ENCODE measurements at places on chromosomes 7 and 10.

DNA sequence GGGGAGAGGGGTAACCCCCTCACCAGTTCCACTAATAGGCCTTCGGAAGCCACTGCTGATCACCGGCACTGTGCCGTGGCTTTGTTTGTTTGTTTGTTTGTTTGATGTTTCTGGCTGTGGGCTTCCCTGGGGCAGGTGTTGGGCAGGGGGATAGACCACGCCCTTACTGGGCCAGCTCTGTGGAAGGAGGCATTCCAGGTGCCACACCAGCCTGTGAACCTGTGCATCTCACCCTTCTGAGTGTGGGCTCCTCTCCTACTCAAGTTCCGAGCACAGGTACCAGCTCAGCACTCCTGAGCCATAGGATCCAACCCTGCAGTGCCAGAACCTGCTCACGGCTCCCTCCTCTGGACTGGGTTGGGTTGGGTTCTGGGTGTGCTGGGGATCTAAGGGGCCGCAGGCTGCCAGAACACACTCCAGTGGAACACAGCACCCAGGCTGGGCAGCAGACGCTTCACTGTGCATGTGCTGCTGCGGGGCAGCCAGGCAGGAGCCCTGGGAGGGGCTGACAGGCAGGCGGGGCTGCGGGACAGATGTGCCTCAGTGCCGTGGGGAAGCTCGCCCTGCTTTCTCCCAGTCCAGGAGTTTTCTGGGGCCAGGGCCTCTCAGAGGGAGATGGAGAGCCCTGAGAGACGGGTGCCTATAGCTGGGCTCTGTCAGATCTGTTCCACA lies 1053.9 kb downstream of the CNTNAP2 start:
- DNase-seq, result no peak

DNA sequence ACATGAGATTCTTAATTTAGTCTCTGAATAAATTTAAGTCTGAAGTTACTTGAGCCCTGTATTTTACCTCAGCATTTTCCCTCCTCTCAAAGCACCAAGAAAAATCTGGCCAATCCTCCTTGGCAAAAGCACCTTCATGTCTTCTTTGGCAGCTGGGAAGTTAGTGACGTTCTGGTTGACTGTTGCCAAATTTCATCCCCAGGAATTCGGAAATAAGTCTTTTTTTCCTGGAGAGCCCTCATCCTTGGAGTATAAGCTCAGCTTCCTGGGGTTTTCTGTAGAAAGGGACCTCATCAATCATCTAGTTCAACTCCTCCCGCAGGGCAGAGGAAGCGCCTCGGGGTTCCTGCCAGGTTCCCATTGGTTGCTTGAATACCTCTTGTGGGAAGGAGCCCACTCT lies 377.6 kb downstream of the PHTF2 start:
- no peak for DNase-seq

- no peak for DNase-seq
Observed at GRCh38 chr7:140922741-140923345, 1.9 kb downstream of the BRAF start.

DNA sequence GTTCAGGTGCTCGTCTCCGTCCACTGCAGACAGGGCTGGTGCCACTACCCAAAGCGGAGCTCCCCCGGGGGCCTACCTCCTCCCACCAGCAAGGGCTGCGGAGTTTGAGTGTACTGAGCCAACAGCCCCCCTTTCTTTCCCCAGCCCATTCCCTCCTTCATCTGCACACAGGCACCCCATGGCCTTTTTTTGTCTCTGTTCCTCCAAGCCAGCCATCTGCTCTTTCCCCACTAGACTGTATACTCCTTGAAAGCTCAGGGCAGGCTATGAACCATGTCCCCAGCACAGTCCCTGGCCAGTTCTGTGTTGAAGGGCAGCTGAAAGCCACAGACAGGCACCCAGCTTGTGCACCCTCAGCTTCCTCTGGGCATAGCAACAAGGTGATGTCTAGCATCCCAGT lies 99.4 kb downstream of the ZMIZ1 start:
- DNase-seq, result no peak

- no peak for DNase-seq
Observed at GRCh38 chr7:121180436-121181063, 148.2 kb upstream of the WNT16 start.

DNA sequence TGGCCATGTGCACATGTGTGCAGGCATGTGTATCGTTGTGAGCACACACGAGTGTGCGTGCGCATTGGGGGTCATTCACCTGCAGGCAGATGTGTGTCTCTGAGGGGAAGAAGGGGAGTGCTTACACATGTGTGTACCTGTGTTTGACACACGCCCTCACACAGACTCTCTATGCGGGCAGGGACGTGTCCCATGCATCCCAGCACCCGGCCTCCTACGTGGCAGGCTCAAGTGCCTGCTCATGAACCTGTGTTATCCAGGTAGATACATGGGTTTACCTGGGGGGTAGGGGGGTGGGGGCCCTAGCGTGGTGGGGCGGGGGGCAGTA lies 18.6 kb downstream of the KCP start:
- no peak for DNase-seq

DNA sequence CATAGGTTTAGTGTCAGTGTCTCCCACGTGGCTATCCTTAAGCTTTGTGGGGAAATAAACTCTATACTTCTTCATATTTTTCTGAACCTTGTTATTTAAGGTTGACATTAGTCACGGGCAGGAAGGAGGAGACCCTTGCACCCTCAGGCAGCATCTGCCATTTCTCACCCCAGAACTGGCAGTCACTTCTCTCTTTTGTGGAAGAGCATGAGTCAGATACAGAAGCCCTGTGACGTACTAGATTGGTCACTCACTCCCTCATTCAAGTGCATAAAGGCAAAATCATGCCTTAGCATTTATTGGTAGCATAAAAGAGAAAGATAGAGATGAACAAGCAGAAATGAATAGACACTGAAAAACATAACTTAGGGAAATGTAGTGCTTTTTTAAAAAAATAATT lies 206.0 kb upstream of the MDFIC start:
- no peak for DNase-seq

DNA sequence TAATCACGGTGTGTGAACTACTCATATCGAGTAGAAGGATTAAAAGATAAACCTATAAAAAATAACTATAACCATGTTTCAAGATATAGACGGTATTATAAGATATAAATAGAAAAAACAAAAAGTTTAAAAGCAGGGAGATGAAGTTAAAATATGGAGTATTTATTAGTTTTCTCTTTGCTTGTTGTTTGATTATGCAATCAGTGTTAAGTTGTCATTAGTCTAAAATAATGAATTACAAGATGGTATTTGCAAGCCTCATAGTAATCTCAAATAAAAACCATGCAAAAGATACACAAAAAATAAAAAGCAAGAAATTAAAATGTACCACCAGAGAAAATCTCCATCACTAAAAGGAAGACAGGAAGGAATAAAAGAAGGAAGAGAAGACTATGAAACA lies 83.3 kb downstream of the TES start:
- no peak for DNase-seq

DNA sequence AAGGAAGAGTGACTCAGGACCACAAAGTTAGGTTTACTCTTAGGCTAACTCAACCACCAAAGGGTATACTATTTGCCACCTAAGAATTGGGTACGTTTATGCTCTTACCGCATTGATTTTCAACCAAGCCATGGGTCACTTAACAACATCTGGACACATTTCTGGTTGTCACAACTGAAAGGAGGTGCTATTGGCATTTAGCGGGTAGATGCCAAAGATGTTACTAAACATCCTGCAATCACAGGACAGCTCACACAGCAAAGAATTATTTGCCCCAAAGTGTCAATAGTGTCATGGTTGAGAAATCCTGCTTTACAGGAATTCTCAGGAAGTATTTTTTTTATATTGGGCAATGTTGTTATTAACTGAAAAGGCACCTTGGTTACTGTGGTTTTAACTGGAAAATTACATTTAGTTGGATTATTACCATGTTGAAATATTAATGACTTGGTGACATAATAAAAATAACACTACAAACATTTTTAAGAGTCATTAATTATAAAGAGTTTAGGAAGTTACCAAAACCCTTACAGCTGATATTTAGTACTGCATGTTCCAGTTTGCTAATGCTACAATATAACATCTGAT lies 185.0 kb upstream of the TMEM196 start:
- no peak for DNase-seq

DNA sequence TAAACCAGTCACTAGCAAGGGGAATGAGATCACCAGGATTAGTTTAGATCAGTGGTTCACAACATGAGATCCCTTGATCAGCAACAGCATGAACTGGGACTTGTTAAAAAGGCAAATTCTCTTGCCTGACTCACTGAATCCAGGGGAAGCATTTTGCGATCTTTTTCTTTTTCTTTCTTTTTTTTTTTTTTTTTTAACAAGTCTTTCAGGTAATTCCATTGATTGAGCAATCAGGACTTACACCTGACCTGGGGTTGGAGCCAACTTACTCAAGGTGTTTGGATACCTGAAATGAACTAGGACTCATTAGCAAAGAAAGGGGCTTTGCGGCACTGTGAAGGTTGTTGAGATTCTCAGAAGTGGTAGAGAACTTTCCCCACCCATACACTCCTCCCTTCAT lies 47.1 kb upstream of the PRR15 start:
- no peak for DNase-seq

DNA sequence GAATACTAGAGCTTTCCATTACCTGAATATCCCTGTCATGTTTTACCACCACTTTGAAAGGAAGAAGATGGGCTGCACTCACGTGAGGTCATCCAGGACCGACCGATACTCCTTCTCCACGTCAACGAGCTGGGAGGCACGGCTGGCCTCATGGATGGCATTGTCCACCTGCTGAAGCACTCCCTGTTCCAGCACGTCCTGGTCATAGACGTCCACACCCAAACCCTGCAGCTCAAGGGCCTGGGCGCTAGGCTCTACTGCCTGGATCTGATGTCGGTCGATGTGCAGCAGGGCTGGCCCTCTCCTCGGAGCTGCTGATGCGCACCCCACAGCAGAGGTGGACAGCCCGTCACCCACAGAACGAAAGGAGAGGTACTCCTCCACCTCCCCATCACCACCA lies 6.5 kb downstream of the ERCC6 start:
- DNase-seq, result no peak

- no peak for DNase-seq
Observed at GRCh38 chr10:35481413-35481812, 123.7 kb upstream of the GJD4 start.

DNA sequence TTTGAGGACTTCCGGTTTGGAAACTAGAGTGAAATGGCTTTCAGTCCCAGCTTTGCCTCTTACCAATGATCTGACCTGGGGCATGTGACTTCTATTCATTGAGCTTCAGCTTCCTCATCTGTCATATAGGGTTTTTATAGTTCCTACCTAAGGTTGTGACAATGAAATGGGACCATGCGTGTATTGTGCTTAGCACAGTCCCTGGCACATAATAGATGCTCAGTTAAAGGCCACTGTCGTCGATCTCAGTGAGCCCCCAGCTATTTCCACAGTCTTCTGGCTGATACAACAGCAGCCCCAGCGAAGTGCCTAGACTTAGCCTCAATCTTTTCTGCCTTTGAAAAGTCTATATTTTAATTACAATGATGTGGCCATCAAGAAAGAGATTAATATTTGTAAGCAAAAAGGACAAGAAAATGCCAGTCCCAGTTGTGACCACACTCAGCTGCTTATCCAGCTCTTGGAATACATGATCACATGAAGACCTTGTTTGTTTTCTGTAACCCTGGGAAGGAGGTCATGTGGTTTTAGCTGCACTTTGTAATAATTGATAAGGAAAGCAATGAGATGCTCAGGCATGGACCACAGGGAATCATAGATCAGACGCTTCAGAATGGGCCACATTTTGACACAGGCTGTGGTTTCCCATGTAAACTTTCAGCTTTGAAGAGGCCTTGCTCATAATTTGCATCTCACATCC lies 44.6 kb downstream of the VWA2 start:
- no peak for DNase-seq

DNA sequence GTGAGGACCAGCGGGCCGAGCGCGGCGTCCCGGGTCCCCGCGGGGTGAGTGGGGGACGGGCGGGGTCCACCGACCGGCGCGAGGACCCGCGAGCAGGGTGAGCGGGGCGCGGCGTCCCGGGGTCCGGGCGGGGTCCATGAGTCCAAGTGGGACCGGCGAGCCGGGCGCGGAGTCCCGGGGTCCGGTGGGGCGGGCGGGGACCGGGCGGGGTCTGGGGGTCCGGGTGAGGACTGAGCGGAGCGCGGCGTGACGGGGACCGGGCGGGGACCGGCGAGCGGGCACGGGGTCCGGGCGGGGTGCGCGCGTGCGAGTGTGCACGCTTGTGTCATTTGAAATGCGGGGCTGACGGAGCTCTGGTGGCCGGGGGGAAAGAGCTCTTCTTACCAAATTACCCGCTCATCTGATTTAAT lies 765 bp downstream of the CELF2 start:
- DNase-seq, result no peak

DNA sequence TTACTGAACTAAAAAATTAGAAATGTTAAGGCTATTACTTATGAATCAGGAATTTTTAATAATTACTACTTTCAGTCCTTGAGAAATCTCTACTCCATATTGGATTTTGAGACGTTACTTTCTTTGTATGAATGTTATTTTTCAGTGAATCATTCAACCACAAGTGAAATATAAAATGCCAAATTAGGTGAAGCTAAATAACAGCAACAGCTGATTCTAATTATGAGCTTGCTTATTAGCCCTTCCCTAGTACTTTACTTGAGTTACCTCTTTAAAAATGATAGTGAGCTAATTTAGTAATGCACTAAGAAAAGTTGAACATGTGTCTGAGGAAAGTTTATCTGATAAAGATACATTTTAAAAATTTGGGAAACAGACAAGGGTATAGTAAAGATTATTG lies 51.4 kb downstream of the PCGF5 start:
- no peak for DNase-seq
